ENCODE measurements at places on chromosomes 2 and 18. TPM values are rescaled to one million over a fixed set of nuclear protein-coding genes. Genes with fewer than 3 reads are reported as not detected.

Gene CDH2
- total RNA-seq, result 37.9 TPM

Gene GKN2
- total RNA-seq, result 0.53 TPM

Gene PLA2R1
- 54.5 TPM for total RNA-seq

Gene WNT6
- 0.82 TPM for total RNA-seq

Gene LONRF2
- total RNA-seq, result 4.3 TPM

Gene NAT8
- 12.0 TPM for total RNA-seq

Gene ITGA4
- 51.7 TPM for total RNA-seq

Gene RPIA
- total RNA-seq, result 19.4 TPM

Gene ATP5F1A
- 476 TPM for total RNA-seq

Gene CFAP210
- total RNA-seq, result 0.23 TPM

Gene VWC2L
- 0.35 TPM for total RNA-seq

Gene PSMD1
- 72.2 TPM for total RNA-seq

Gene MLPH
- 4.6 TPM for total RNA-seq

Gene SIX3
- total RNA-seq, result not detected

Gene CYRIA
- total RNA-seq, result 3.7 TPM

Gene RAB12
- total RNA-seq, result 51.3 TPM

Gene C1QL2
- not detected for total RNA-seq

Gene KCNJ13
- total RNA-seq, result 1.8 TPM

Gene CYTIP
- total RNA-seq, result 16.8 TPM

Gene CD8A
- 0.47 TPM for total RNA-seq

Gene TFCP2L1
- 68.4 TPM for total RNA-seq

Gene LYPD6B
- 13.0 TPM for total RNA-seq

Gene PCARE
- 0.18 TPM for total RNA-seq

Gene GPN1
- total RNA-seq, result 34.9 TPM
